Globus pallidus (tissue), 1 donor: ENCODE measurements at places on chromosomes 7 and 10.

DNA sequence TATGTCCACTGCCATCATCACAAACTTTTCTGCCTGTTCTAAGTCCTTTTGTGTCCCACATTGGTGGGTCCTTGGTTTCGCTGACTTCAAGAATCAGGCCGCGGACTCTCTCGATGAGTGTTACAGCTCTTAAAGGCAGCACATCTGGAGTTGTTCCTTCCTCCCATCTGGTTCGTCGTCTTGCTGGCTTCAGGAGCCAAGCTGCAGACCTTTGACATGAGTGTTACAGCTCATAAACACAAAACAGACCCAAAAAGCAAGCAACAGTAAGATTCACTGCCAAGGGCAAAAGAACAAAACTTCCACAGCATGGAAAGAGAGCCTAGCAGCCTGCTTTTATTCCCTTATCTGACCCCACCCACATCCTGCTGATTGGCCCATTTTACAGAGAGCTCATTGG, 30.2 kb downstream of the ASNS start:
- no peak for DNase-seq

- no peak for DNase-seq
These were observed 7.6 kb upstream of the UNC5B start for GRCh38 chr10:71204746-71205145.

DNA sequence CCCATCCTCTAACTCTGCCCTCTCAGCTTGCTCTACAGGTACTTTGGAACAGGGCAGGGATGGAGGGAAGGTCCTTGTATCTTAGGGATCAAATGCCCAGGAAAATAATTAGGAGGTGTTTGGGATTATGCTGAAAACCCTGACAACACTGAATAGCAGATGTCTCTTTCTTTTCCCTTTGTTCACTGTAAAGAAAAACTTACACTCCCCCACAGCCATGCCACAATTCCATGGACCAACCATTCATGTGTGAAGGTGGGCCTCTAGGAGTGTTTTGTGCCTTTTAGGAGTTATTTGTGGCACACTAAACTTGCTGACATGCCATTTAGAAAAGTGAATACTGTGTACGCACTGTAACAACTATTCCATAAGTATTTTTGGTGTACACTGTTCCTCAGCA, 108.1 kb downstream of the SNX10 start:
- no peak for DNase-seq

GRCh38 chr10:116796910-116797513, 52.3 kb upstream of the ENO4 start:
- DNase-seq, result peak; percentile 74

GRCh38 chr10:128875956-128876736, 590.9 kb upstream of the MGMT start:
- no peak for DNase-seq

DNA sequence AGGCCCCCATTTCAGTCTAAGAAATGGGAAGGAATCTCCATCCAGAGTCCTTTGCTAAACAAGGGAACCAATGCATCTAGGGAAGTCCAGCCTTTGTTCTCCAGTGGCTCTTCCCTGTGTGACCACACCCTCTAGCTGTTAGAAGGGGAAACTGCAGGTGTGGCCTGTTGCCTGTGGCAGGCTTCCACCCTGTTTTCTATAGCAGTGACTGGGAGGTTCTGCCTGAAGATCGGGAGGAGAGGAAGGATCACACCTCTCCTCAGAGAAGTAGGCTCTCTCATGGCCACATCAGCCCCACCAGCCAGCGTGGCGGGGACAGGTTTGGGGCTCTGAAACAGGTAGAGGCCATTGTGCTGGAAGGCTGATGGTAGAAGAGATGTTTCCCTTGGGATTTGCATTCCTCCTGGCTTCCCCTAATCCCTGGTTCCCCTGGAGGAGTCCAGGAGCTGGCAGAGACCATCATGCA, 47.7 kb upstream of the TRIM8 start:
- no peak for DNase-seq

DNA sequence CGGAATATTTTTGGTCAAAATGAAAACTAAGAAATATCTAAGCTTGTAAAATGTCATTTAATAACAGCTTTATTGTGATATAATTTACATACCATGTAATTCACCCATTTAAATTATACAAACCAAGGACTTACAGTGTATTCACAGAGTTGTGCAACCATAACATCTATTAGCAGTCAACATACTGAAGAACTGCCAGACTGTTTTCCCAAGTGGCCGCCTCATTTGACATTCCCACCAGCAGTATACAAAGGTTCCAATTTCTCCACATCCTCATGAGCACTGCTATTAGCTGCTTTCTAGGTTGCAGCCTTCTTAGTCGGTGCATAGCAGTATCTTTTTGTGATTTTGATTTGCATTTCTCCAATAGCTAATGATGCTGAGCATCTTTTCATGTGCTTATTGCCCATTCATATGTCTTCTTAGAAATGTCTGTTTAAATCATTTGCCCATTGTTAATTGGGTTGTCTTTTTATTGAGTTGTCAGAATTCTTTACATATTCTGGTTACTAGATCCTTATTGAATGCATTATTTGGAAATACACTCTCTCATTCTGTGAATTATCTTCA, 153.0 kb upstream of the FGFR2 start:
- DNase-seq, result no peak

DNA sequence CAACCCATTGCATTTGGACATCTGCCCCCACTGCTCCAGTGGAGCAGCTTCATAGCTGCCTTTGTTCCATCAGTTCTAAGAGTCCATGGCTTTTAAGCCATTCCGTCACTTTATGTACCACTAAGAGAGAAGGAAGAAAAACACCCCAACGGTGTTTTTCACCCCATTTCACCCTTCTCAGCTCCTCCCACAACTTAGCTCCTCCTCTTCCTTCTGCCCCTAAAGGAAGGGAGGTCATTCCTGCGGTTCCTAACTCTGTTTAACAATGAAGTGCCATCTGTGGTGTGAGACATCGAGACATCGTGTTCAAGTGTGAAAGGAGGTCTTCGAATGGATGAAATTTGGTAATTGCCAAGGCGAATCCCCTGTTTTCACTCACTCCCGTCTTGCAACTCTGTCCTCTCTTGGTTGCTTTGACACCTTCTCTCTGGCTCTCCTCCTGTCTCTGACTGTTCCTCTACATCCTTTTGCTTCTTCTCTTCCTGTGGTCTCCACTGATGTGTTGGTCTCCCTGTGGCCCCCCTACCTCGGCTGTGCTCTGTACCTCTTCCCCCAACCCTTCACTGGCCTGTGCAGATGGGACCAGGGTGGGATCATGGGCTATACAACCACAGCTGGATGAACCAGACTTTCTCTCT, 23.0 kb downstream of the SMKR1 start:
- no peak for DNase-seq

DNA sequence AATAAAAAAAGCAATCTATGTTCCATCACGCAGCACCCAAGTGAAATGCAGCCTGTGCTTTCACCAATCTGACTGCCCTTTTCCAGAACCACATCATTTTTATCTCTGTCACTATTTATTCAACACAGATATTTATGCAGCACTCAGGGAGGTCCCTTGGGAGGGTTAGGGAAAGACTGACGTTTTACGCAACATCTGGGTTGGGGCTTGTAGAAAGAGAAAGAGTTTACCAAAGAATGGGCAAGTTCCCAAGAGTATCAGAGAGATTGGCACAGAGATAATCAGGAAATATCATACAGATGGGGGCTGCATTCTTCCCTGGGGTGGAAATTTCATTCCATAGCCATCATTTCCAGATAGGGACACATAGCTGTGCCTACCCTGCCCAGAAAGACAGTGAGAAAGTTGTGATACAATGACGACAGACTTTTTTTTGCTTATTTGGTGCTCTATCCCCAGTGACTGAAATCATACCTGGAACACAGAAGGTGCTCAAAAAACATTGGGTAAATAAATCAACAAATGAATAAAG, 474.2 kb downstream of the CALN1 start:
- DNase-seq, result no peak

DNA sequence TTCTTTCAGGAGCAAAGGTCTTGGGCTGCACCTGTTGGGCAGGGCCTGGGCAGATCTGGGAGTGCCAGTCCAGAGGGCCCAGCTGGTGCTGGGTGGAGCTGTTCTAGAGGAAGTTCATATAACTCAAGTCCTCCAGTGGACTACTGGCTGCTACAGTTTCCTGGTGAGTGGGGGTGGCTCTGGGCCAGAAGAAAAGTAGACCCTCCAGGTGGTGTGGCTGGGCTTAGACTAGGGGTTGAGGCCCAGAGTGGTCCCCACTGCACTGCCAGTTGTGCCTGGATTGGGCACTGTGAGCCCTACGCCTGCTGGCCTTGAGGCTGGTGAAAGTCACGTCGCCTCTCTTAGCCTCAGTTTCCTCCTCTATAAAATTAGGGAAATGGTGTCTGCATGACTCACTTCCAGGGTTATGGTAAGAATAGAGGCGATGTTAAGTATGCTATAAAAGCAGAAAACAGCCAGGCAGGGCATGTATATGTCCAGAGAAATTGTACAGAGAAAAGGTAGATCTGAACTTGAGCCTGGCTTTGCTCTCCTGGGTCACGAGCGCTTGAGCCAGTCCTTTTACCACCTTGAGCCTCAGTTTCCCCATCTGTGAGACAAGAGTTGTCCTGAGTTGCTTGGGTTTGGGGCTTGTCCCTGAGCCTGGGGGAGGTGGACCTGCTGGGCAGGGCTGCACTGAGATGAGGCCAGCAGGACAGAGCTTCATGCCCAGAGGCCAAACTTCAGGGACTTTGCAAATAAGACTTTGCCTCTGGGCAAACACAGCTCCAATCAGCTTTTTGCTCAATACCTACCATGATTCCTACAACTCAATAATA, 3.8 kb upstream of the CLDN3 start:
- DNase-seq, result no peak

DNA sequence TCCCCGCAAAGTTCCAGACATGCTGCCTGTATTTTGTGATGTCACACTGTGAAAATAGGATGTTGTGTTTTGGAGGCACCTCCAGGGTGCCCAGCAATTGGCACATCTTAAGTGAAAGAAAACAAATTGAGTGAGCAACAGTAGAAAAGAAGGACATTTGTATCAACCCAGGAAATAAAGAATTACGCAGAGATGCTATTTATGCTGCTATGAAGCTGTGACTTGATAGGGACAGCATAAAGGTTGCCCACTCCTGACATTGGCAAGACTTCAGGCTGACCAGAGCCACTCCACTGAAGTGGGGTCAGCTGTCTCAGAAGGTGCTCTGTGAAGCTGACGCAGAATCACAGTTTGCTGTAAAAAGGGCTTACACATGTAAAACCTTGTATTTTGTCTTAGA, 729.9 kb upstream of the GALNT17 start:
- DNase-seq, result no peak

GRCh38 chr7:154096-154799, 38.1 kb upstream of the FAM20C start:
- peak; percentile 82 for DNase-seq

DNA sequence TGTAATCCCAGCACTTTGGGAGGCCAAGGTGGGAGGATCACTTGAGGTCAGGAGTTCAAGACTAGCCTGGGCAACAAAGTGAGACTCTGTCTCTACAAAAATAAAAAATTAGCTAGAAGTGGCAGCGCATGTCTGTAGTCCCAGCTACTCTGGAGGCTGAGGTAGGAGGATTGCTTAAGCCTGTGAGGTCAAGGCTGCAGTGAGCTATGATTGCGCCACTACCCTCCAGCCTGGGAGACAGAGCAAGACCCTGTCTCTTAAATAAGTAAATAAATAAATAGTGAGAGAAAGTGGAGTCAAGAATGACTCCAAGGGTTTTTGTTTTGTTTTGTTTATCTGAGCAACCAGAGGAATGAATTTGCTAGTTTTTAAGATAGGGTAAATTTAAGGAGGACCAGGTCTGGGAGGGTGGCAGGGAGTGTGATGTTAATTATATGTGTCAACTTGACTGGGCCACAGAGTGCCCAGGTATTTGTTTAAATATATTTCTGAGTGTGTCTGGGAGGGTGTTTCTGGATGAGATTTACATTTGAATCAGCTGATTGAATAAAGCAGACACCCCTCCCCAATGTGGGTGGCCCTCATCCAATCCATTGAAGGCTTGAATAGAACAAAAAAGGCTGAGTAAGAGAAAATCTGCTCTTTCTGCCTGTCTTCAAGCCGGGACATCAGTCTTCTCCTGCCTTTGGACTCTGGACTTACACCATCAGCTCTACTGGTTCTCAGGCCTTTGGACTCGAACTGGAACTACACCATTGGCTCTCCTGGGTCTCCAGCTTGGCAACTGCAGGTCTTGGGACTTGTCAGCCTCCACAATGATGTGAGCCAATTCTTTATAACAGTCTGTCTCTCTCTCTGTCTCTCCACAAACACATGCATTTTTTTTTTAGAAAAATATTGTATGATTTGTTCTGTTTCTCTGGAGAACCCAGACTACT, 23.5 kb downstream of the IMPDH1 start:
- no peak for DNase-seq

- DNase-seq, result no peak
These were observed 97.9 kb upstream of the PTN start for GRCh38 chr7:137441451-137441850.

DNA sequence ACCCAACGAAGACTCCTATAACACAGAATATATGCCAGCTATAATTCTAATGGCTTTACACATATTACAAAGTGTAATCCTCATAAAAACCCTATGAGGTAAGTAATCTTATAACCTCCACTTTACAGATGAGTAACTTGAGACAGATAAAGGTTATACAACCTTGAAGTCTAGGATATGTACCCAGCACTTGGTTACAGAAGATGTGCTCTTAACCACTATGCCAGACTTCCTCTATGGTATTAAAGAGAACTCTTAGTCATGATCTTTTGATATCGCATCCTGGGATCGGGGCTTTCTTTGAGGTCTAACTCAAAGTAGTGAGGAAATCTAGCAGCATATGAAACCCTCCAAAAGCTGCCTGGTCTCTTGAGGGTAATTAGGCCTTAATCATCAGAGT, 319.2 kb upstream of the LRRN3 start:
- DNase-seq, result no peak

GRCh38 chr10:31460242-31460641, 141.2 kb downstream of the ZEB1 start:
- no peak for DNase-seq

GRCh38 chr10:75568450-75569130, 137.2 kb downstream of the LRMDA start:
- DNase-seq, result no peak
